Stimulated activated CD4-positive, alpha-beta T cell treated with anti-CD3 and anti-CD28 coated beads, TNF-alpha, amount 100 ng/mL, for 4 hours (primary cell): ENCODE measurements at places on chromosomes 6 and 20.

DNA sequence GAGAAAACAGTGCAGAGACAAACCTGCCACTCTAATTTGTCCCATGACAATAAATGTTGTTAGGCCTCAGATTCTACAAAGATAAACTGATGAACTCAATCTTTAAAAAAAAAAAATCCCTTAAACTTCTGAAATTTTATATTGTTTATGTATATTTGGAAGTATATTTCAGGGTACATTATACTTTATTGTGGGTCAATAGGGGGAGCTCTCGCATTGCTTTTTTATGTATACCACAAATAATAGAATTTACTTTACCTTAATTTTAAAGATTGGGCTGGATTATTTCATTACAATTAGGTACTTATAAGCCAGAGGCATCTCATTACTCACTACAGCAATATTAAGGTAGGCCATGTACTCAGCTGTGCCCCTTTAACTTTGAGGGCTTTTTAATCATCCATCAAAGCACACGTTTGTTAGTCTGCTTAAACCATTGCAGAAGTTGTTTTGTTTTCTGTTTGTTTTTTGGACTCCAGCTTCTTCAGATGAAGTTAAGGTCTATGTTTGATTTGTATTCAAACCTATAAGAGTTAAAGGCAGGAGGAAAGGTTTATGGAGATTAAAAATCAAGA is 56.3 kb upstream of the EYA4 start:
- no peak for DNase-seq

GRCh38 chr6:41801380-41801779 is 13.9 kb downstream of the TOMM6 start:
- DNase-seq: no peak

DNA sequence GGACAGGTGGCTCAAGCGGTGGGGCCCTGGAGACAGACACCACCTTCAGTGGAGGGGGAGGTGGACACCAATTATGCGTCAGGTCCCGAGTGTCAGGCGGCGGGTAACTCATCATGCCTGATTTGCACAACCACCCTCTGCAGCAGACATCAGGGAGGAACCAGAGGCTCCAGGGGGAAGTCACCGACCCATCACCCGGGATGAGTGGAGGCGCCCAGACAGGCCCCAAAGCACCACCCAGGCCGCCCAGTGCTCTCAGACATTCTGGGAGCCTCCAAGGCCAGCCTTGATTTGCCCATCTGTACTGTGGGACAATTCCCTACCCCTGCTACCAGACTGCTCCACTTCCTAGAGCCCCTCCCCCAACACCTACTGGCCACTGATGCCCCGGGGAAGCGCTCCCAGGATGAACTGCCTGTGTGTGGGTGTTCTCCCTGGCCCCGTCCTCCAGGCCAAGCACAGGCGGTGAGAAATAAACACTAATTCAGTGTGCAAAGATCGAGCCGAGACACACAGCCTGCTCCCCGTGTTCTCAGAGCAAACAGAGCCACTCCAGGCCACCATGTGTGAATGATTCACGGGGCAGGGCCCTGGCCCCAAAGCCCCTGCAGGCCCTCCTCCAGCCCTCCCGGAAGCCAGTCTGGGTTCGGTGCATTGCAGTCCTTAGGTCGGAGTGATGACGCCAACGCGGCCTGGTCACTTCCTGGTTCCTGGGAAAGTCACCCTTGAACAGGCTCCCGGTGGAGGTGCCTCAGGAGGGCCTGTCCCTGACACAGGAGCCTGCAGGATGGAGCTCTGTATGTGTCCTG is 107.2 kb downstream of the ASXL1 start:
- DNase-seq: no peak

- DNase-seq: no peak
These were observed 462.9 kb upstream of the MARCKS start for GRCh38 chr6:113394216-113394615.

- DNase-seq: no peak
These were observed 21.4 kb upstream of the SCUBE3 start for GRCh38 chr6:35192301-35192860.

- DNase-seq: no peak
These were observed 5.0 kb downstream of the SLC12A5 start for GRCh38 chr20:46034039-46034438.

- no peak for DNase-seq
These were observed 55.1 kb downstream of the CEBPB start for GRCh38 chr20:50245498-50246366.

- no peak for DNase-seq
These were observed 14.3 kb downstream of the ENPP1 start for GRCh38 chr6:131822119-131822518.

DNA sequence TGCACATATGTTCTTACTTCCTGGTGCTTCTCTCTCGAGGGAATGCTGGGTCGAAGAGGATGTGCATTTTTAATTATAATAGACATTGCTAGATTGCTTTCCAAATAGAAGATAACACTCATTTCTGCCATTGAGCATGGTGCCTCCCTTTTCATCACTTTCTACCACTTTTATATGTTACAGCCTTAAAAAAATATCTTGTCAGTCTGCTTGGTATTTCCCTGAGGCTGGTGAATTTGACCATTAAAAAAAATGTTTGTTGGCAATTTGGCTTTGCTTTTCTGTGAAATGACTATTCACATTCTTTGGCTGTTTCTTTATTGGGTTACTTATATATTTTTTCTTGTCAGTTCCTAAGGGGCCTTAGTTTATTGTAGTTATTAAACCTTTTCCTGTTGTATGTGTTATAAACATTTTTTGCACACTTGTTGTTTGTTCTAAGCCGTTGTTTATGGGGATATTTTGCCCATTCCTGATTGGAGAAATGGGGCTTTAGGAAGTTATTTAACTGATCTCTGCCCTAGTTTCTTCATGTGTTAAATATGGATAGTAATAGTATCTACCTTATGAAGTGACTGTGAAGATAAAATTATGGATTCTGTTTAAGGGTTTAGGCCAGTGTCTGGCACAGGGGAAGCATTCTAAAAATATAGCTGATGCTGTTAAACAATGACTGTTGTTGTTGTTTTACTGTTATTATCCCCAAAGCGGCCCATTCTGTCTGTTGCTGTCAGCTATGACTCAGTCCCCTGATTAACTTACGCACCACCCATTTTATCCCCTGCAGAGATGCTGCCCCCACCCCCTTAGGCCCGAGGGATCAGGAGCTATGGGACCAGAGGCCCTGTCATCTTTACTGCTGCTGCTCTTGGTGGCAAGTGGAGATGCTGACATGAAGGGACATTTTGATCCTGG is 3.8 kb downstream of the DDR1 start:
- no peak for DNase-seq
